Urinary bladder (tissue), 4 donors: ENCODE measurements at places on chromosomes 4 and X. TPM values are rescaled to one million over a fixed set of nuclear protein-coding genes. Genes with fewer than 3 reads are reported as not detected.

MAGEC2 gene
- not detected for polyA plus RNA-seq

ART3 gene
- polyA plus RNA-seq, result 1.0 TPM

CRMP1 gene
- polyA plus RNA-seq, result 12.1 TPM

SLC9B2 gene
- polyA plus RNA-seq, result 14.9 TPM

DNA sequence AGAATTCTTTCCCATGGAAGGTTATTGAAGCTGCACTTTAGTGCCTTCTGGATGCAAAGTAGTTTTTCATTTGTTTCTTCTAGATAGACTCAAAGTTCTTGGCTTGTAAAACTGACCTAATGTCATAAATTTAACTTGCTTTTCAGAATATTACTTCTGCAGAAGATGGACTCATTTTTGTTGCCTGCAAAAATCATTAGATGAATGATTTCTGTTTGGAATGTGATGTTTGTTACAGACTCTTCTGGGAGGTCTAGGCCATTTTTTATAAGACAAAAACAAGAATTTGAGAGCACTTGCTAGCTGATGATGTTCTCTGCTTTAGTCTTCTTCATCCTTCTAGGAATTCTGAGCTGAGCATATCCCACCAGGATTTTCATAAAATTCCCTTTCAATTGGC is 308.6 kb upstream of the GIMD1 start:
- no peak for DNase-seq

DNA sequence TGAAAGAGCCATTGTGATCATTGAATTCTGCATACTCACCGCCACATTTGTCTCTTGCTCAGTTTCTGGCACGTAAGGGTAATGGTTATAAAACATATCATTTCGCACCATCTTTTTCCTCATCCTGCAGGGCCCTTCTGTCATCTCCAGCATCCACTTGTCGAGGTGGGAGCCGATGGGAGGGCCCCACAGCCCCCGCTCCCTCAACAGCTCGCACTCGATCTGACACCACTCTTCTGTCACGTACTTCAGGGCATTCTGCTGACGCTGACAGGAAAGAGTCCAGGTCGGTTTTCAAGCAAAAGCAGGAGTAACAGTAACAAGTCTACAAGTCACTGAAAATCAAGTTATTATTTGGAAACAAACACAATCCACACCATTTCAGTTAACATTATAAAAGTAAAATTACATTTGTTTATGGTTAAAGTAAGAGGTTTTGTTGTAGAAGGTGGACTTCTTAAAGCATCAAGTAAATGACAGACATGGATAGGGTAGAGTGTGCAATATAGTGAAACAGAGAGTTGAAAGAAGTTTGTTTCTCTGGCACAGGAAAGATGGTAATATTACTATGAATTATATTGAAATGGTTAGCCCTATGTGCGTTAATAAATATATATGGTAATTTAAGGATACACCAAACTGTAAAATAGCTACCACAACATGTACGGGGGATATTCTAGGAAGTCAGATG is 150.6 kb downstream of the CDS1 start:
- no peak for DNase-seq

GRCh38 chr4:101458914-101459313 is 111.6 kb upstream of the PPP3CA start:
- no peak for DNase-seq

DNA sequence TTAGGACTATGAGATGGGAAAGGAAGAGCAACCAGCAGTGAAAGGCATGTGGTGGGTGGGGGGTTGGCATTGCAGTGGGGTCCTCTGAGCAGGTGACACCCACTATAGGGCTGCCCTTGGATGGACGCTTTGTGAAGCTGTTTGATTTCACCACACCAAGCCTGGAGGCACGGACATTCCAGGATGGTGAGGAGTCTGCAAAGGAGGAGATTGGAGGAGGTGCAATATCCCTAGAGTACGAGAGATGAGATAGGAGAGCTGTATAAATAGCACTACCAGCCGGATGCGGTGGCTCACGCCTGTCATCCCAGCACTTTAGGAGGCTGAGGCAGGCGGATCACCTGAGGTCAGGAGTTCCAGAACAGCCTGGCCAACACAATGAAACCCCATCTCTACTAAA is 42.3 kb downstream of the SHOX start:
- no peak for DNase-seq

- DNase-seq, result no peak
These were observed 323.2 kb upstream of the GIMD1 start for GRCh38 chr4:106691749-106692148.
